ENCODE measurements at places on chromosomes 1 and 21.

GRCh38 chr1:166544036-166544435 lies 295.2 kb upstream of the POGK start:
- DNase-seq, result no peak
- H3K27ac ChIP-seq, result no peak overlapping the region
- no peaks in the 10 kb centered on the region for H3K36me3 ChIP-seq
- no peaks in the 10 kb centered on the region for H3K4me1 ChIP-seq

GRCh38 chr1:246794048-246794827 lies 70.0 kb downstream of the SCCPDH start:
- H3K4me3 ChIP-seq, result no peak overlapping the region
- DNase-seq, result no peak
- no peaks in the 10 kb centered on the region for H3K36me3 ChIP-seq
- H3K27ac ChIP-seq, result no peak overlapping the region

DNA sequence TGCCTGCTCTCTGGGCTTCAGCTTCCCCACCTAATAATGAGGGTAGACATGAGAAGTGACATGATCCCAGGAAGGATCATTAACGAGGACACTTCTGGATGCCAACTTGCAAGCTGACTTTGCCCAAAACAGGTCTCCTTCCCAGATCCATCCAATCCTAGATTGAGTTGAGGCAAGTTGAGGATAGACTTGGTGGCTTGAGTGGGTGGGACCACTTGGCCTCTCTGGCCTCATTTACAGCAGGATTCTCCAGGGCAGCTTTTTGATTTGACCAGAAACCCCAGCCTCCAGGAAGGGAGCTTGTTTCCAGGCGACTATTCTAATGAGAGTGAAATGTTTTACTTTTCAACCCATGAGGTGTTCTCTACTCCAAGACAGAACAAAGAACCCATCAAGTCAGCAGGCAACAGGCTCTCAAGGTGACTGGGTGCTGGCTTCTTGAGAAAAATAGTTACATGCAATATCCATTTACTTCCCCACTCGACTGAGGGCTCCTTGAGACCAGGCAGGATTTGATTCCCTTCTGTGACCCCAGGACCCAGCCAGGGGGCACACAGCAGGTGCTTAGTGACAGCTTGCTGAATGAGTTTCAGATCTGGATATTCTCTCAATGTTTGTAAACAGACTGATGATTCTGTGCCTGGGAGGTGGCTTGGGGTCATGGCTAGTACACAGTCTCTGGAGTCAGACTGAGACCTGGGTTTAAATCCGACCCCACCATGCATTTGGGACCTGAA lies 128.2 kb downstream of the DMRTB1 start:
- H3K4me1 ChIP-seq, result no peaks in the 10 kb centered on the region
- H3K27ac ChIP-seq, result no peak overlapping the region
- no peaks in the 10 kb centered on the region for H3K36me3 ChIP-seq
- no peak for DNase-seq
- no peaks in the 10 kb centered on the region for H3K27me3 ChIP-seq
- no peak overlapping the region for H3K4me3 ChIP-seq

GRCh38 chr1:241654019-241654418 lies 1.9 kb downstream of the WDR64 start:
- no peak for DNase-seq
- H3K27me3 ChIP-seq, result no peaks in the 10 kb centered on the region
- H3K36me3 ChIP-seq, result no peaks in the 10 kb centered on the region
- no peak overlapping the region for H3K27ac ChIP-seq
- no peaks in the 10 kb centered on the region for H3K4me1 ChIP-seq
